DMS153 (cell line): ENCODE measurements at places on chromosomes 5 and 9.

- DNase-seq = no peak
Observed at GRCh38 chr5:169290895-169291294, 10.0 kb downstream of the SLIT3 start.

GRCh38 chr9:98104445-98104881 lies 14.6 kb downstream of the TRIM14 start:
- no peak for DNase-seq

DNA sequence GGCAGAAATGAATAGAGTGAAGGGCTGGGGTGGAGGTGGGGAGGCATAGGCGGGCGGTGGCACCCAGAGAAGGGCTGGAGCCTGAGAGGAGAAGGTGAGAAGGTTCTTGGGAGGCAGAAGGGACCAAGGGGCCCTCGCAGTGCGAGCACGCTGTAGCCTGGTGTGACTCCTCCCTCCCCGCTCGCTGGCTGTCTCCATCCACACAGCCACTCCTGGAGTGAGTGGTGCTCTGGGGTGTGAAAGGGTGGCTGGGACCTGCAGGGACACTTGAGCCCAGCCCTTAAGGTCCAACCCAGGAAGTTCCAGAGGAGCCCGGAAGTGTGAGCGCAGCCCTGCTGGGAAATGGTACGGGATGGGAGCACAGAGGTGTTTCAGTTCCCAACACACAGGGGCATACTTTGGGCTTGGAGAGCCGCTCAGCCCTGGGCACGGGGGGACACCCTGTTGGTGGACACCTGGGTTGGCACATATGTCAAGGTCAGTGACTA lies 9.3 kb upstream of the SCGB3A1 start:
- DNase-seq = no peak

DNA sequence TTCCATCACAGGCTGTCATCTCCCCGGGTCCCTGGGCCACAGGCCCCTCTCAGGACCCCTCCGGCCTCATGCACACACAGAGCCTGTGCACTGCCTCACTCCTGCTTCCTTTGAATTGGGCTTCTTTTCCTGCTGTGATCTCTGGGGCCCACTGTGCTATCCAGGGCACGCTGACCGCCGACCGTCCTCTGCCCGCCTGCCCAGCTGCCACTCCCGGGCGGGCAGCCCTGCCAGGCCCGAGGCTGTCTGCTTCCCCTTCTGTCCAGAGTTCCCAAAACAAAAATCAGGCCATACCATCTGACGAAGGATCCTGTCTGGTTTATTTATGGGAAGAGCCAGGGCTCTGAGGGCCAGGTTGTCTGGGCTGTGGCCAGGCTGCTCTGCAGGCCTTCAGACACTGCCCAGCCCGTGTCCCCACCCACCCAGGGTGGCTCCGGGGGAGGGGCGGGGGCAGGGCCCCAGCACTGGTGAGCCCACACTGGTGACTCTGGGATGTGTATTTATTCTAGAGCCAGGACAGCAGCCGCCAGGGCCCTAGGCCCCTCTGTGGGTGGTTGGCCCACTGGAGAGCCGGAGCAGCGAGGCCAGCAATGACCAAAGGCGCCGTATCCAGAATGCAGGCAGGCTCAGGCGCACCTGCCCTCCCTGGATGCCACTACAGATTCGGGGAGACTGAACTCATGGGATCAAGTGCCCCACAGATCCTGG lies 57.0 kb downstream of the ADAMTS2 start:
- DNase-seq = no peak

GRCh38 chr5:31638345-31638744 lies 586 bp upstream of the PDZD2 start:
- no peak for DNase-seq

GRCh38 chr5:69248019-69248418 lies 13.3 kb downstream of the CDK7 start:
- no peak for DNase-seq

- peak; percentile 7 for DNase-seq
Observed at GRCh38 chr9:15642369-15642962, 89.6 kb downstream of the CCDC171 start.

DNA sequence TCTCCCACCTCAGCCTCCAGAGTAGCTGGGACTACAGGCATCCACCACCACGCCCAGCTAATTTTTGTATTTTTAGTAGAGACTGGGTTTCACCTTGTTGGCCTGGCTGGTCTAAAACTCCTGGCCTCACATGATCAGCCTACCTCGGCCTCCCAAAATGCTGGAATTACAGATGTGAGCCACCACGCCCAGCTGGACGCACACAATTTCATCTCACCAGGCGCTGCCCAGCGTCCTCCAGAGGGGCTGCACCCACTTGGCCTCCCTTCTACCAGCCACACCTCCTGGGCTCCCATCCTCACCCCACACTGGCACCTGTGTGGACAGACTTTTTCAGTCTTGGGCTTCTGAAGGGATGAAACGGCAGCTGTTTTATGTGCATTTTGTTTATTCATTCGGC lies 3.8 kb upstream of the EXOC3 start:
- DNase-seq = no peak

- no peak for DNase-seq
Observed at GRCh38 chr5:95892784-95893354, 68.8 kb downstream of the ELL2 start.

- DNase-seq = no peak
Observed at GRCh38 chr5:81105261-81105877, 127.8 kb upstream of the CKMT2 start.

- DNase-seq = no peak
Observed at GRCh38 chr5:83715236-83716065, 5.2 kb downstream of the HAPLN1 start.

DNA sequence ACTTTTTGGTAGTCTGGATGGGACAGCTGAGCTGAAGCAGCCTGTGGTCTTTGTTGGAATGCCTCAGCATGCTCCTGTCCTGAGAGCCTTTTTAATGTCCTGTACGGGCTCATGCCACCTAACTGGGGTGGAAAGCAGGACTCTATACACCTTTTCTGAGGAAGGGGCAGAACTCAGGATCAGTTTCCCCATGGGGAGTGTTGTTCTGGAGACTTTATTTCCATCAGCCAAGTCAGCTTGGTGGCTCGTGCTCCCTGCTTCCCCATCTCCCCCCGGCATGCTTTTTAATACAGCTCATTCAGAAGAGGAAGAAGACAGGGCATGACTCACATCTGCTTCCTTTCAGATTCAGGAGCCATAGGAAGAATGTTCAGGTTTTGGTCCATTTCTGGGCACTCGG lies 5.1 kb upstream of the SEPTIN8 start:
- no peak for DNase-seq
